ENCODE measurements at places on chromosomes 5 and 9. TPM values are rescaled to one million over a fixed set of nuclear protein-coding genes. Genes with fewer than 3 reads are reported as not detected.

The GABRA1 gene
- not detected for total RNA-seq

The IQGAP2 gene
- total RNA-seq, result 214 TPM

The SH3TC2 gene
- 0.69 TPM for total RNA-seq

The CMBL gene
- total RNA-seq, result 0.59 TPM
